Choroid plexus epithelial cell (primary cell): ENCODE measurements at places on chromosomes 2 and 18.

DNA sequence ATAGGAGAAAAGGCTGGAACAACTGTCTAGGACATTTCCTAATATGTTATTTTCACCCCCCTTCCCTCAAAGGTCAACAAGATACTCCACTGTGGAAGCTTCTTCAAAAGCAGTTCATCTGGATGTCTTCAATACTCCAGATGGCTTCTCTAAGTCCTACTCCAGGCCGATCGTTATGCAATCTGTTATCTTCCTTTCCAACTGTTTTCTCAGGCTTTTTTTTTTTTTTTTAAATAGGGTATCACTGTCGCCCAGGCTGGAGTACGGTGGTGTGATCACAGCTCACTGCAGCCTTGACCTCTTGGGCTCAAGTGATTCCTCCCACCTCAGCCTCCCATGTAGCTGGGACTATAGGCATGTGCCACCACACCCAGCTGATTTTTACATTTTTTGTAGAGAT, 26.3 kb downstream of the ATP8B1 start:
- peak; percentile 67 for DNase-seq

- no peak for DNase-seq
These were observed 84.4 kb downstream of the EIPR1 start for GRCh38 chr2:3293221-3293620.

DNA sequence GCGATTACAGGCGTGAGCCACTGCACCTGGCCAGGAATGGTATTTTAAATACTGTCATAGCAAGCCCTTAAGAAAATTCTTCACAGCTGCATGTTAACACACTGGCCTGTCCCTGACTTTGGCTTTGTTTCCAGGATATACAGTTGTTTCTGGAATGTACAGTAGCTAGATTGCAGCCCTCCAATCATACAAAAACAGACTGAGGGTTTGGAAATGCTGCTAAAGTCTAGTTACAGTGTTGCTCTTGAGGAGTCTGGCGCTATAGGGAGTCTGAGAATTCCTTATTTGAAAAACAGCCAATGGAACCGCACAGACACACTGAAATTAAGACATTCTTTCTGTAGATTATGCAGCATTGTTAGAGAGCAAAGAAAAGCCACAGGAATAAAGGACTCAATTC, 37.7 kb downstream of the STON1 start:
- peak; percentile 65 for DNase-seq

- no peak for DNase-seq
These were observed 31.1 kb downstream of the ACTR3 start for GRCh38 chr2:113920996-113921395.

- DNase-seq = no peak
These were observed 92.4 kb upstream of the LCLAT1 start for GRCh38 chr2:30354621-30355020.

DNA sequence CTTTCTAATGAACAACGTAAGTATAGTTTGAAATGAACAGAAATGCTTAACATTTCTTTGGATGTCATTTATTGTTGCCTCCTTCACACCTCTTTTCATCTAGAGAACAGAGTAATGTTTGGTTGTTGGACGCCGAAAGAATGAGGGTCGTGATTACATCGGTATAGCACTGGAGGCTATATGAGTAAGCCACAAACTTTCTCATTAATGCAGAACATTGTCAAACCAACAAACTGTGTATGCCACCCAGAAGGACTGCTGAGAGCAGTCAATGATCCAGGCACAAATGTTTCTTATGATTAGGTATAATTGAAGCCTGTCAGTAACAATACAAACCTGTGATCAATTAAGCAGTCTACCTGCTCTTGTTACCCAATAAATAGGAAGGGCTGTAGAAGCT, 1494.7 kb upstream of the NXPH2 start:
- DNase-seq = no peak

DNA sequence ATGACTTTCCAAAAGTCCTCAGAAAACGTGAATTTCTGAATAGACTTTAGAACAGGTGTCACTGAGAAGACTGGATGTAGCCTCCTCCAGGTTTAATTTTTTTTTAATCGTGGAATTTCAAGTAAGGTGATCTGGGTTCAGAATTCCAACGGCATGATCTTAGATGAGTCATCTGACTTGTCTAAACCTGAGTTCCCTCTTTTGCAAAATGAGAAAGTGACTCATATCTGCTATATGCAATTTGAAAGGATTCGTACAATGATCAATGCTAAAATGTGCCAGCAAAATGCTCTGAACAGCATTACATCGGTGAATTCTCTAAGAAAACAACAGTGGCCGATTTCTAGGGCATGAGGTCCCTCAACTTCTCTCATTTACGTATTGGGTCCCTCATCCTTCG, 69.1 kb upstream of the ZNF516 start:
- peak; percentile 71 for DNase-seq

DNA sequence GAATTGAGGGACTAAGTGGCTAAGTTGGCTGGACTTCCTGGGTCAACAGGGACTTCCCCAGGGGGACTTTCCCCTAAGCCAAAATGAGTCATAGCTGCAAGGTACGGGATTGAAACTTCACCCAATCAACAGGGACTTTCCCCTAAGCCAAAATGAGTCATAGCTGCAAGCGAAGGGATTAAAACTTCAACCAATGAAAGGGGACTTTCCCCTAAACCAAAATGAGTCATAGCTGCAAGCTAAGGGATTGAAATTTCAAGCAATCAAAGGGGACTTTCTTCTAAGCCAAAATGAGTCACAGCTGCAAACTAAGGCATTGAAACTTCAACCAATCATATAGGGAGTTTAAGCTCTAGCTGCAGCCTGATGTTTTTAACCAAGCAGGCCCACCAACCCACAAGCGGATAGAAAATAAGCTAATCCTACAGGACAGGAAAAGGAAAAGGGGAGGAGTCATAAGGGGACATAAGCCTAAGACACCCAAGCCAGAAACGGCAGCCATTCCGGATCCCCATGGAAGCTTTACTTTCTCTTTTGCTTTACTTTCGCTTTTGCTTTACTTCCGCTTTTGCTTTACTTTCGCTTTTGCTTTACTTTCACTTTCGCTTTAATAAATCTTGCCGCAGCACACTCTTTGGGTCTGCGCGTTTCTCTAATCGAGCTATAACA, 1375.4 kb upstream of the CELF4 start:
- DNase-seq = peak; percentile 63

- no peak for DNase-seq
These were observed 128.3 kb downstream of the CDH2 start for GRCh38 chr18:28048612-28049011.

- peak; percentile 52 for DNase-seq
These were observed 32.8 kb upstream of the IL1B start for GRCh38 chr2:112869258-112869842.

DNA sequence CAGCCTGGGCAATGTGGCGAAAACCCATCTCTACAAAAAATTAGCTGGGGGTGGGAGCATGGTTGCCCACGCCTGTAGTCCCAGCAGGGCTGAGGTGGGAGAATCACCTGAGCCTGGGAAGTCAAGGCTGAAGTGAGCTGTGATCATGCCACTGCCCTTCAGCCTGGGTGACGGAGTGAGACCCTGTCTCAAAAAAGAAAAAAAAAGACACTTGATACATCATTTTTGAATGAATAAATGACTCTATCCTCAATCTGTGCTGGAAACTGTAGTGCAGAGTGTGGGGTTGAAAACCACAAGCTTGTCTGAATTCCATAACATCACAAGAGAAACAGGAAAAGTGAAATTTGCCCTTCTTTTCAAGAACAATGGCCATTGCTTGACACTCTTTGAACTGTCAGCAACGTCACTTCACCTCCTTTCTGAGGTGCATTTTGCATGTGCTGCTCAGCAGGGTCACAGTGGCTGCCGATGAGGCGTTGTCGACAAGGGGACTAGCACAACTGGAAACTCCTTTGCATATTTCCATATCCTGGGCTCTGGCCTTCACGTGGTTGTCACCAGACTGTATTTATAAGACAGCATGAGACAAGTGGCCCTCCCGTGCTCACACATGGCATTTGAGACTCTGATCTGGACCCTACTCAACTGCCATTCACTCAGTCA, 54.2 kb downstream of the DDX1 start:
- DNase-seq = no peak

GRCh38 chr2:121346859-121347258, 61.9 kb upstream of the TFCP2L1 start:
- DNase-seq = no peak

DNA sequence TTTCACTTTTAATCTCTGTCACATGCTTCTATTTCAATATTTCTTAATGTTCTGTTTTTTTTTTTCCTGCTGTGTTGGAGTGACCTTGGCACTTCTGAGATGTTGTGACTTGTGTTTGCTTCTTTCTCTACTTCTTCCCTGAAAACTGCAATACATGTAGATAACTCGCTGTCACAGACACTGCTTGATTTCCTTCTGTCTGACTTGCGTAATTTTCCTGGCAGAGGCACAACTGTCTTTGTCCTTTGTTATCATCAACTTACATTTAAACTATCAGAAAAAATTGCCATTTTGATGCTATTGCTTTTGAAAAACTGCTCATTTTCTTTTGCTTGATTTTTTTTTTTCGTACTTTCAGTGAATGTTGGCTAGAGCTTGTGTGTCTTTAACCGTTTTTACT, 69.0 kb downstream of the BABAM2 start:
- peak; percentile 74 for DNase-seq

- DNase-seq = peak; percentile 55
These were observed 126.0 kb downstream of the LPIN1 start for GRCh38 chr2:11872247-11872947.

DNA sequence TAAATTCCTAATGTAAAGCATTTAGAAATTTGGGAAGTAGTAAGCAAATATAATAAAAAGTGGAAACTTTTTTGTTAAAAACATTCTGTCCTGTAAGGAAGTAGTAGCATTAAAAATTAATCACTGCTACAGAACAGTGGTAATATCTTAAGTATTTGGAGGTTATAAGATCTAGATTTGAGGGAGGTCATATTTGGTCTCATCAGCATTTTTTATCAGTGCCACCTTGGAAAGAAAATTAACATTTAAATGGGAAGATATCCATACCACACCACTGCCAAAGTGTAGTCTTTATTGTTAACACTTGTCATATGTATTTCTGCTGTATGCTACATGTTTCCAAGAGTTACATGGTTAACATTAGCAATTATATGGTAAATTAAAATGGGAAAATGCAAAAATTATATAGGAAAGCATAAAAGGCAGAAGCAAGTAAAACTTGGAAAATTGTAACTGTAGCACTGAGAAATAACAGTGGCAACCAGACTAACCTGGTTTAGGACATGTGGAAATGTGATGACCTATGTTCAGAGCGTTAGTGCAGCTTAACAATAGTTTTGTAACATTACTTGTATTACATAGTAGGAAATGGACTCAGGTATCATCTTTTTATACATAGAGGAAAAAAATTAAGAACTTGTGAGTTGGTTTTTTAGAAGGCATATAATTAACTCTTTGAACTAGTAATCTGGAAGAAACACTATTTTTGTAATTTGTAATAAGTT, 47.2 kb downstream of the CLIP4 start:
- no peak for DNase-seq

DNA sequence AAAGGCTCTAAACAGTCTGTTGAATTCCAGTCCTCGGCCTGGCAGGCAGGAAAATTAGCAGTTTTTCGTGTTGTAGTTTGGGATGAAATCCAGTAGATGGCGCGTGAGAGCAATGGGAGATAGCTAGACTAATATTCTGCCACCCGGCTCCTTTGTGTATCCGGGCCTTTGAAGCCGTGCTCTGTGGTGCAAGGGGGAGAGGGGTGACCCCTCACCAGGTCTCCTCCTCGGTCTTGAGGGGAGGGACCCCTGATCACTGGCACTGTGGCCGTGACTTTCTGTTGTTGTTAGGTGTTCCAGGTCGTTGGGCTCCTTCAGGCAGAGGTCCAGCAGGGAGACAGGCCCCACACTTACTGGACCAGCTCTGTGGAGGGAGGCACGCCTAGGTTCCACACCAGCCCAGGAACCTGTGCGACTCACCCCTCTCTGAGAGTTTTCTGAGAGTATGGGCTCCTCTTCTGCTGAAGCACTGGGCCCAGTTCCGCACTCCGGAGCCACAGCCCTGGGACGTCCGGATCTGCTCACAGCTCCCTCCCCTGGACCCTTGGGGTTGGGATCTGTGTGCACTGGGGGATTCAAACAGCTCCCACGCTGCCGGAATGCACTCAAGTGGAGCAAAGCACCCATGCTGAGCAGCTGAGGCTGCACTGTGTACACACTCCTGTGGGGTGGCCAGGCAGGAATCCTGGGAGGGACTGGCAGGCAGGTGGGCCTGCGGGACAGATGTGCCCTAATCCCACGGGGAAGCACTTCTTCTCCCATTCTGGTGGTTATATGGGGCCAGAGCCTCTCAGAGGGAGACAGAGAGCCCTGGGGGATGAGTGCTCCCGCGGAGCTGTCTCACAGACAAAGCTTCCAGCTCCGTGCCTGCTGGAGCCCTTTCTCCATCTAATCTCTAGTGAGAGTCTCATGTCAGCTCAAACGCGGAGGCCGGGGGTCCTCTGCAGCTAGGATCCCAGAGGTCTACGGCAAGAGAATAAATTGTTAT, 8.8 kb downstream of the GKN2 start:
- DNase-seq = peak; percentile 74

DNA sequence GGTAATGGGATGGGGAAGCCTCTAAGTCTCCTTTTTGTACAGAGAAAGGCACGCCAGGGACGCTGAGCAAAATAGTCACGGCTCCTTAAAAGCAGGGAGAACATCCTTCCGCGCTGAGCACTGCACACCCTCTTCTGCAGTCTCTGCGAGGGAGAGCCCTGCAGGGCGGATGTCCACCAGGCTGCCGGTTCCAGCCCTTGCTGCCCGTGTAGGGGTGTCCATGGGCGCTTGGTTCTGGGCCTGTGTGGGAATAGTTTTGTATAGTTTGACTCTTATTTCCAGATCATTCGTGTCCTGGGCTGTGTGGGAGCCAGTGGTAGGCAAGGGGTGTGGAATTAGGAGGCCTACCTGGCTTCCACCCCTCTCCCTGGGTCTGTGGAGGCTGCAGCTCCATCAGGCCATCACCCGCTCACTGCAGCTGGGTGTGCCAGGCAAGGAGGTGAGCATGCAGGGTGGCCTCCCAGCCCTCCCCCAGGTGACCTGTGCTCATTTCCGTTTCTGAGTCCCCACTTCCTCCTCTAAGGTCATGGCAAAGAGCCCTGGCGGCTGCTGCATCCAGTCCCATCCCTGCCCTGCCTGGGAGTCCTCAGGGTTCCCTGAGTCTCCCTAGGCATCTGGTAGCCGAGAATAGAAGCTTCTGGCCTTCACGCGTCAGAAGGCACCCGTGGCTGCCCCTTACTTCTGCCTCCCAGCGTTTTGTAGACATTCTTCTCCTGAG, 202.6 kb downstream of the LDLRAD4 start:
- no peak for DNase-seq

- no peak for DNase-seq
These were observed 72.2 kb downstream of the CELF4 start for GRCh38 chr18:37493352-37493935.

DNA sequence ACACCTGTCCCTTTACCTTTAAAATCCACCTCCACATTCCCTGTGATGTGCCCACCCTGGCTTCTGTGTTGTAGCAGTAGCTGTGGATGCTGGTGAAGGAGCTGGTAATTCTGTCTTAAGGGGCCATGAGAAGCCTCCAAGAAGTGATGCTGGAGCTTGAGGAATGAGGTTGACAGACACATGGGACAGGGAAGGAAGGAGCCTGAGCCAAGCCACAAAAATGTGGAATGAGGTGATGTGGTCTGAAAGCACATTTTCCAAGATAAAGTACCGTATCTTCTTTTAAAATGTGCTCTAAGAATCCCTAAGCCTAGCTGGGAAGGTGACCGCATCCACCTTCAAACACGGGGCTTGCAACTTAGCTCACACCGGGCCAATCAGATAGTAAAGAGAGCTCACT, 31.2 kb downstream of the VWA3B start:
- DNase-seq = peak; percentile 59

- no peak for DNase-seq
These were observed 392.9 kb downstream of the MEIS1 start for GRCh38 chr2:66827851-66828250.
